ENCODE measurements at places on chromosomes 3 and 15. TPM values are rescaled to one million over a fixed set of nuclear protein-coding genes. Genes with fewer than 3 reads are reported as not detected.

GRCh38 chr3:114866430-114866829, 280.7 kb downstream of the ZBTB20 start:
- DNase-seq: no peak

FBXL22 gene
- 0.07 TPM for polyA plus RNA-seq

GRCh38 chr3:117616227-117616626, 906.6 kb downstream of the TUSC7 start:
- no peak for DNase-seq

KLF15 gene
- polyA plus RNA-seq: 0.06 TPM

ERC2 gene
- 0.08 TPM for polyA plus RNA-seq

SEMA6D gene
- 0.17 TPM for polyA plus RNA-seq

- peak; percentile 37 for DNase-seq
Measured at GRCh38 chr15:100703032-100703578, 100.7 kb downstream of the ASB7 start.

METTL6 gene
- 15.4 TPM for polyA plus RNA-seq

DNA sequence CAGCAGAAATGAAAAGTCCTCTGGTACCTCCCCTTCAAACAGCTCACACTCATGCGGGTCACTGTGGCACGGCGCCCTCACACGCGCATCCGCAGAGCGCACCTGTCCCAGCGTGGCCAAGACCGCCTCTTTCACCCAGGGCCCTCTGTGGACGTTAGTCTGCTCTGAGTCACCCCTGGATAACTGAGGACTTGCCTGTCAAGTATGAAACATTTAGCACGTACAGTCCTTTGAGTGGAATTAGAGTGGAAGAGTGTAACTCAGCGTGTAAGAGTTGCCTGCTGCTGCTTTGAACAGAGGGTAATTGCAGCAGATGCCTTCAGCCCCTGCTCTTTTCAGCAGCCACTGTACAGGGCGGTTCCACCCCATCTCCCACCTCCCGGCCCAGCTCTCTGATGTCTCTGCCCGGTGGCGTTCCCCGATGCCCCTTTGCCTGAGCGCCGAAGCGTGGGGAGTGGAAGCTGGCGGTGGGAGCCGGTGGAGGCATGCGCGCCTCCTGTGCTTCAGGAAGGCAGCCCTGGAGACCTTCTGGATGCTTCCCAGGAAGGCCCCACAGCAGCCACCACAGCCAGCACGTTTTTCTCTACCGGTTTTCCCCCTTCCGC, 23.0 kb downstream of the CPN2 start:
- DNase-seq: peak; percentile 60

DNA sequence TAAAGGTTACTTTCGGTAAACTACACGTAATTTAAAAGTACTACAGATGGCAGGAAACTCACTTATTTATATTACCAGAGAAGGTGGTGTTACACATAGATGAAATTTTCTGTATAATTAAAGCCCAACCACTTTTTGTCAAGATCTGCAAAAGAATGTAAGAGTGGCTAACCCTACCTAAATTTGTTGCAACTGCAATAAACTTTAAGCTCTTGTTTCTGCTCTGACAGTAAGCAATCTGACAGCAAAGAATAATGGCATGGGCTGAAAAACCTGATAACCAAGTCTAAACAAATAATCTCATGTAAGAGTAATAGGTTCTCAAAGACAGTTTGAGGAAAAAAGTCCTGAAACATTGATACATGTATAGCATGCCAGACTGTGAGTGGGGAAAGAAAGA, 897.3 kb downstream of the TUSC7 start:
- DNase-seq: no peak

EDEM1 gene
- 16.0 TPM for polyA plus RNA-seq

VEPH1 gene
- 0.43 TPM for polyA plus RNA-seq

GRCh38 chr3:86969500-86970189, 21.3 kb downstream of the VGLL3 start:
- DNase-seq: no peak

CCRL2 gene
- polyA plus RNA-seq: not detected

CELF6 gene
- 0.03 TPM for polyA plus RNA-seq

CHRNA3 gene
- polyA plus RNA-seq: not detected

DNA sequence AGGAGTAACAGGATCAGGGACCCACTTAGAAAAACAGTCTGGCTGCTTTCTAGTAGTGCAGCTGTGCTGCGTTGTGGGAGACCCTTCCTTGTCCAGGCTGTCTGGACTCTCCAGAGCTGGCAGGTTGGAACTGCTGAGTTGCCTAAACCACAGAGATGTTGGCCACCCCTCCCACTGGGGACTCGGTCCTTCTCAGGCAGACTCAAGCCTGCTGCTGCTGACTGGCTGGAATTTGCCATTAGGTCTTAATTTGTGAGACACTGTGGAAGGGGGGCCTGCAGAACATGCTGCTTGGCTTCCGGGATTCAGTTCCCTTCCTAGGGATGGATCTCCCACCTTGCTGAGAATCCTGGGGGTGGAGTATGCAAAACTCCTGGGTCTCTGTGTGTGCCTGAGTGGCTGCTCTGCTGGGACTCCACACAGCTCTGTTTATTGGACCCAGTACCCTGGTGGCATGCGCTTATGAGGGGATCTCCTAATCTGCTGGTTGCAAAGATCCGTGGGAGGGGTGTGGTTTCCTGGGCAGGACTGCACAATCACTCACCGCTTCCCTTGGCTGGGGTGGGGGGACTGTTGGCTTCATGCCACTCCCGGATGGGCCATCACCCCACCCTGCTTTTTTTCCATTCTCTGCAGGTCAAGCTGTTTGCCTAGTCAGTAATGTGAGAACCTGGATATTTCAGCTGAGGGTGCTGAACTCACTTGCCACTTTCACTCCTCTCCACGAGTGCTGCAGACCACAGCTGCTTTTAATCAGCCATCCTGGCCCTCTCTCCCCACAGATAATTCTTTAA, 150.5 kb downstream of the CFAP20DC start:
- no peak for DNase-seq

DNA sequence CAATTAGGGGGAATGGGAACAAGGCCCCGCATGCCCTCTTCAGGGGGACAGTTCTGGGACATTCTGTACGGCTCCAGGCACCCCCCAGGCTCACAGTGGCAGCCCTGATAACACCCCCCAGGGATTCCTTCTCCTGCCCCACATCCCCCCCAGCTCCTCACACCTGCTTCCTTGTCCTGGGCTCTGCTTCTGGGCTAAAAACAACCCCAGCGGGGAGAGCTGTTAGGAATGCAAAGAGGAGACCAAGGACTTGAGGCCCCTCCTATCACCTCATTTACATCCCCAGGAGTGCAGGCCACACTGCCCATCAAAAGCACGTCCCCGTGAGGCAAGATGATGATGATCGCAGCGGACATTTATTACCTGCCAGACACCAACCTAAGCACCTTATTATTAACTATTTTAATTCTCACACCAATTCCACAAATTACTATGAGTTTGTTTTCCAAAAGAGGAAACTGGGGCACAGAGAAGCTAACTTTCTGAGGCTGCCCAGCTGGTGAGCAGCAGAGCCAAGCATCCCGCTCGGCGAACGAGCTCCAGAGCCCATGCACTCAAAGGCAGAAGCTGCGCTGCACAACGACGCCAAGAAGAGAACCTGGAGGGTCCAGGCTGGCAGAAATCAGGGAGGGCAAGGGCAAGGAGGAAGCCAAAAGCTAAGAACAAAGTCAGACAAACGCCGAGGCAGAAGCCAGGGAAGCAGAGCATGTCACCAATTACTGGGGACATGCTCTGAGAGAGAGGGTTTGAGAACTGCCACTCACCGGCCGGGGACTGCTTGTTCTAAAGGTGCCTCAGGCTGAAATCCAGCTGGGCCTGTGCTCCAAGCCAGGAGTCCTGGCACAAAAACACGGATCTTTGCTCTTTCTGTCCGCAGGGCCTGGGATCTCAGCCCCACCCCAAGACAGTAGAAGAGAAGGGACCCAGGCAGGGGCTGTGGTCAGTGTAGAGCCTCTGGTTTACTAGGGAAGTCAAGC, 76.2 kb upstream of the NSMCE3 start:
- DNase-seq: no peak

CCR3 gene
- not detected for polyA plus RNA-seq

DNA sequence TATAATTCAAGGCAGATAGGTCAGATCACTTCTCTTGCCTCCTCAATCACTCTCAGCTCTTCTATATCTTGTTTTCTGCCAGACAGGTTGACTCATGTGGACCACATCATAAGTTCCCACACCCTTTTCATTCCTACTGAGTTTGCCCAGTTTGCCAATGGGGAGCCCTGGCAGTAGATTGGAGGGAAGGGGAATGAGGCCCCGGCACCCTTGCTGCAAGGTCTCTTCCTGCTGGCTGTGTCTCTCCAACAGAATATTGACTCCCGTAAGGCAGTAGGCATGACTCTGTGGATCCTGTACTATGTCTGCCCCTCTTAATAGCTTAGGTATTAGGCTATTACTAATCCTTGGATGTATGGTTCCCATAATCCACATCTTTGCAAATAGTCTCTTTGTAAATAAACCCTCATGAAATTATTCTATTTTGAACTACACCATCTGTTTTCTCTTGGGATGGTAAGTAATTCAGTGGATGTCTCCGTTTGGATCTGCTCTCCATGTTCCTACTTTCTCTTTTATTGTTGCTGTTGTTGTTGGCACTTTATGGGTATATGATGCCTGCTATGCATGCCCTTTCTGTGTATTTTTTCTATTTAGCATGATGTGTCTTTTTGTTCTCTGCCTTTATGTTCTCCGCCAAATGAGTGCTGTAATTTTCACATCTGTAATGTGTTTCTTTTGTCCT, 65.5 kb upstream of the DCBLD2 start:
- DNase-seq: no peak

DNA sequence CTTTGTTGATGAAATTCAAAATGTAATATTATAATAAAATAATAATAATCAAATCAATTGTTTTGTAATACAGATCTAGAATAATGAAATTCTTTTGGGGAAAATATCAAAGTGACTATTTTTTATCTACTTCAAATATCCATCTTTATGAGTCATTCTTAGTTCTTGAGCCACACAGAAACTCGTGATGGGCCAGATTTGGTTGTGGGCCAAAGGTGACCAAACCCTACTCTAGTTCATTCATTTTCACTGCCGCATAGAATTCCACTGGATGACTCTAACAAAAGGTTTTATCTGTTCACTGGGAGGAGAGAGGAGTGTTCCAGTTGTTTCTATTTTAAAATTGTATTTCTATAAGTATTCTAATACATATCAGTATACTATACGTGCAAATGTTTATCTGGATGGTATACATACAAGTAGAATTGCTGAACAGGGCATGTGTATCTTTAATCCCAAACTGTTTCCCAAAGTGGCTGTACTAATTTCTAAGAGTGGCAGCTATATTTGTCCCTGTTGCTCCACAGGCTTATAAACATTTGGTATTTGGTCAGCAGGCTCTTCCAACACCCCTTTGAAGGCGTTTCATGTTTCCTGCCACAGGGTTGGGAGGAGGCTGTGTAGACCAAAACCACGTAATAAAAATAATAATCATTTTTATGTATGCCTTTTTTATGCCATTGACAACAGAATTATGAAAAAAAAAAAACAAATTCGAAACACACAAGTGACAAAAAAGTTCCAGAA, 7.3 kb upstream of the RTP3 start:
- DNase-seq: no peak

DNA sequence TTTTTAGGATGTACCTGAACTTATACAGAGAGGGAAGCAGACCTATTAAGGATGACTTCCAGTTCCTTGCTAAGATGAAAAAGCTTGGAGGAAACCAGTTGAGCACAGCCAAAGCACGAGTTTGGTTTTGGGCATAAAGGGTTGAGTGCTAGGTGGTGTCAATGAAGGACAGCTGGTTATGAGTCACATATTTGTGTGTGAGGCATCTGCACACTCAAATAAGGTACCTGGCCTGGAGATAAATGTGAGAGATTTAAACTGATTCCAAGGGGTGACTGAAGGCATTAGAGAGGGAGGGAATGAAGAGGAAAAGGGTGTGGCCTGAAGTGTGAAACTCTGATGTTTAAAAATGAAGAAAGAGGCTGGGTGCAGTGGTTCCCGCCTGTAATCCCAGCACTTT, 486.7 kb downstream of the DIPK2A start:
- peak; percentile 26 for DNase-seq

FBLN2 gene
- polyA plus RNA-seq: 4.1 TPM

- peak; percentile 53 for DNase-seq
Measured at GRCh38 chr3:46693038-46693891, at the start of gene ALS2CL. Gene ALS2CL, minus strand, starts transcription at chr3:46693679. Its CDS starts 4,239 bp downstream, at chr3:46689440.

DNA sequence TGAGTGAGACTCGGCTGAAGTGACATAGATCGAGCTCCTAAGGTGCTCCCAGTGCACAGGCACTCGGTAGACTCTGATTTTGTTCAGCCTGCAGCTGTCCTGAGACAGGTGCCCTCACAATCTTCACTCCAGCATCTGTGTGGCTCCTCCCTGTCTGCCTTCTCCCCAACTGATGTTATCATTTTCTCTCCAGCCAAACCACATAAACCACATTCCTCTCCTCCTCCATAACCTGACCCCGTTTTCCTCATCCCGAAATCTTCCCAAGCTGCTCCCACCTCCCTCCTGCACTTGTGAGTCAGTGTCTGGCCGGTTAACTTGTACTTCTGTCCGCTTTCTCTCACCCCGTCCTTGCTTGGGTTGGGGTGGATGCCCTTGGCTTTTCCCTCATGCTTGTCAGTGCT, 93.3 kb upstream of the HACD2 start:
- peak; percentile 54 for DNase-seq

- no peak for DNase-seq
Measured at GRCh38 chr15:77475001-77475400, 54.3 kb downstream of the HMG20A start.

GRCh38 chr3:39497753-39498152, 30.3 kb downstream of the MOBP start:
- DNase-seq: no peak

CLEC3B gene
- not detected for polyA plus RNA-seq

- DNase-seq: no peak
Measured at GRCh38 chr15:52134502-52135144, 22.0 kb upstream of the BCL2L10 start.

- peak; percentile 17 for DNase-seq
Measured at GRCh38 chr3:16658925-16659793, 53.9 kb upstream of the DAZL start.

GRAMD2A gene
- polyA plus RNA-seq: 2.1 TPM

ROPN1 gene
- polyA plus RNA-seq: not detected

DNA sequence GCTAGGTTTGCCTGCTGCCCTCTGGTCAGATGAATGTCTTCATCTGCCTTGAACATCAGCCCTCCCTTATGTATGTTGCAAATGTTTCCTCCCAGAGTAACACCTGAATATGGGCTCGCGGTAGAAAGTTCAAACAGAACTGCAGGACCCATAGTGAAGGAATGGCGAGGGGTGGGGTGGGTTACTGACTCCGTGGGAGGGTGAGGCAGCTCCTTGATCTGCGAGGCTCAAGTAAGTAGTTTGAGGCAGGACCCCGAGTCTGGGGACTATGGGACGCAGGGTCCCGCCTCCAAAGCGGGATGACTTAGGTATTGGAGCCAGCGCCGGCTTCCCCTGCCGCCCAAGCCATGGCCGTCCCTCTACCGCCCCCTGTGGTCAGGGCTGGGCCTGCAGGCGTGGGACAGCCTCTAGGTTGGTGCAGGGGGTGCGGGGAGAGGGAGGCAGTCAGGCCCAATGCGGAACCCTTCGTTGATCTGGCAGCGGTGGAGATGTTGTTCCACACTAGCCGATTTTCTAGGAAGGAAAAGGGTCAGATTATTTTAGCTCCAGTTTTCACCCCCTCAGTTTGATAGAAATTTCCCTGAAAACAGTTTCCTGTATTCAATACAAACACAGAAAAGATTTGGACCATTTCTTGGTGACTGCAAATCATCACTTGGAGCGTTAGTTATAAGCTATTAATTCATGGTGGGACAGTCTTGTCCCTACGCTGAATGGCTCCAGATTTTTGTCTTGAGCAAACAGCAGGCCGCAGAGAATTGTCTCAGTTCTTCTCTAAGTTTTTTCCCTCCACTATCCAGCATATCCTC, 72.3 kb downstream of the CORO2B start:
- DNase-seq: no peak
